ENCODE measurements at places on chromosomes 13 and 19. TPM values are rescaled to one million over a fixed set of nuclear protein-coding genes. Genes with fewer than 3 reads are reported as not detected.
A peak's percentile ranks its signal among the peaks of the same experiment; 100 is the strongest.

DNA sequence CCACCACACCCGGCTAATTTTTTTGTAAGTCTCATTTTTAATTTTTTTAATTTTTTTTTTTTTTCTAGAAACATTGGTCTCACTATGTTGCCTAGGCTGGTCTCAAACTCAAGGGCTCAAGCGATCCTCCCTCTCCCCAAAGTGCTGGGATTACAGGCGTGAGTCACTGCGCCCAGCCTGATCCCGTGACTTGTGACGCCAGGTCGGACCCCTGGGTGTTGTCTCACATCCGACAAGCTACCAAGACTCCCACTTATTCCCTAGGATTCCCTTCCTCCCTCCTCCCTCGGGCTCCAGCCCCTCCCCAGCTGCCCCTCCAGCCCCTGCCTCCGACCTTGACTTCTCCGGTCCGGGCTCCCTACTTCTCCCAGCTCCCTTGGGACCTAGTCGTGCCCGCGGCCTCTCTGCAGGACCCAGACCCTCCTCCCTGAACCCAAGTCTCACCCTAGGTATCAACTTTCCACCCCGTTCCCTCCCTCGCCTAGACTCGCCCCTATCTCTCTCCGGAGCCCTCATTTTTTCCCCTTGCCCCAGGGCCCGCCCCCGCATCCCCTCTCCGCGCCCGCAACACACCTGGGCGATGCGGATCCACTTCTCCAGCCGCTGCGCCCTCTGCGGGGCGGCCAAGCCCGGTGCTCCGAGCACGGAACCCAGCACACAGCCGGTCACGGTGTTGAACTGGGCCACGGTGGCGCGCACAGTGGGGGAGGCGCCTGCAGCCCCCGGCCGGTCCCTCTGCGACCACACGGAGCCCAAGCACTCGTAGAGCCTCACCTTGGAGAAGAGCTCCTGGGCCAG is 13.1 kb downstream of the RGL3 start:
- no peaks in the 10 kb centered on the region for H3K27me3 ChIP-seq
- H3K4me1 ChIP-seq: no peaks in the 10 kb centered on the region
- H3K36me3 ChIP-seq: no peaks in the 10 kb centered on the region
- no peak overlapping the region for H3K27ac ChIP-seq

HSPB6 gene
- 148 TPM for total RNA-seq

DNA sequence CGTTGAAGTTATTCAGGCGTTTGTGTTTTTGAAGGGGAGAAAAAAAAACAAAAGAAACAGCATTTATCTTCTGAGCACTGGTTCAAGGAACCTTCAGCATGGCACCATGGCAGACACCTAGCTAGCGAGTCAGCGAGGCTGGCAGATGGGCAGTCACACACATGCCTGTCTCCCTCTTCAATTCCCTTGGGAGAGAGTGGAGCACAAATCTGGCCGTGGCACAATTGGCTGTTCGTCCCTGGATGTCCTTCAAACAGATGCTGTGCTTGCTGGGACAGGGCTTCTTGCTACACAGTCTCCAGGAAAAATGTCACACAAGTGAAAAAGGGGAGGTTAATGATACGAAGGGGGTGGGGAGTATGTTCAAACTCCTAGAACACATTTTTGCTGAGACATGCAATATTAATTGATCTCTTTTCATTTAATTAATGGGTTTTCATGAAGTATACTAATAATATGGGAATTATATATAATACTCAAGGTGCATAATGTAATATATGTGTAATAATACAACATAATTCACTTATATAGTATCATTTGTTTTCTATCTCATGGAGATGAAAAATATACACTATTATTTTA is 1674.5 kb upstream of the SLC10A2 start:
- no peak for DNase-seq
- H3K4me3 ChIP-seq: no peak overlapping the region
- H3K27me3 ChIP-seq: no peaks in the 10 kb centered on the region
- H3K36me3 ChIP-seq: no peaks in the 10 kb centered on the region

TMTC4 gene
- total RNA-seq: 5.7 TPM

- no peak for DNase-seq
- no peak overlapping the region for H3K27ac ChIP-seq
These were observed 455.9 kb downstream of the TDRD3 start for GRCh38 chr13:60852886-60853285.

TEX29 gene
- total RNA-seq: 0.96 TPM

KEAP1 gene
- total RNA-seq: 62.8 TPM

DNA sequence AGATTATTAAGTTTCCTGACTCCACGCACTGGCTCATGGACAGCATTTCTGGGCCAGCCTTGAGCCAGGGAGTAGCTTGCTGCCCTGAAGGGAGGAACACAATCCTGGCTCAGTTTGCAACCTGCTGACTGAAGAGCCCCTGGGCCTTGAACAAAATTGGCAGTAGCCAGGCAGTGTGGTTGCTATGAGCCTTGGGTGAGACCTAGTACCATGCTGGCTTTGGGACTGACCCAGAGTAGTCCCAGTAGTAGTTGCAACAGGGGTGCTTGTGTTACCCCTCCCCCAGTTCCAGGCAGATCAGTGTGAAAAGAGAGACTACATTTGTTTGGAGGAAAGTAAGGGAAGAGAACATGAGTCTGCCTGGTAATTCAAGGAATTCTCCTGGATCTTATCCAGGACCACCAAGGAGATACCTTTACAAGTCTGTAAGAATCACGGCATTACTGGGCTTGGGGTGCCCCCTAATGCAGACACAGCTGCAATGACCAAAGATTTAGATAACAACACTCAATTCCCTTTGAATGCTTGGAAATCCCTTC is 22.0 kb downstream of the ITGBL1 start:
- no peaks in the 10 kb centered on the region for H3K36me3 ChIP-seq
- H3K27ac ChIP-seq: peak overlapping the region; percentile 4
- H3K4me3 ChIP-seq: no peak overlapping the region
- DNase-seq: peak; percentile 53
- no peaks in the 10 kb centered on the region for H3K4me1 ChIP-seq
- H3K27me3 ChIP-seq: no peaks in the 10 kb centered on the region

- H3K27me3 ChIP-seq: no peaks in the 10 kb centered on the region
- H3K36me3 ChIP-seq: no peaks in the 10 kb centered on the region
- H3K27ac ChIP-seq: no peak overlapping the region
- no peak for DNase-seq
- no peak overlapping the region for H3K4me3 ChIP-seq
These were observed 554.0 kb upstream of the SPRY2 start for GRCh38 chr13:80894917-80895316.

STAP2 gene
- total RNA-seq: 2.2 TPM

LENG8 gene
- total RNA-seq: 274 TPM

DNA sequence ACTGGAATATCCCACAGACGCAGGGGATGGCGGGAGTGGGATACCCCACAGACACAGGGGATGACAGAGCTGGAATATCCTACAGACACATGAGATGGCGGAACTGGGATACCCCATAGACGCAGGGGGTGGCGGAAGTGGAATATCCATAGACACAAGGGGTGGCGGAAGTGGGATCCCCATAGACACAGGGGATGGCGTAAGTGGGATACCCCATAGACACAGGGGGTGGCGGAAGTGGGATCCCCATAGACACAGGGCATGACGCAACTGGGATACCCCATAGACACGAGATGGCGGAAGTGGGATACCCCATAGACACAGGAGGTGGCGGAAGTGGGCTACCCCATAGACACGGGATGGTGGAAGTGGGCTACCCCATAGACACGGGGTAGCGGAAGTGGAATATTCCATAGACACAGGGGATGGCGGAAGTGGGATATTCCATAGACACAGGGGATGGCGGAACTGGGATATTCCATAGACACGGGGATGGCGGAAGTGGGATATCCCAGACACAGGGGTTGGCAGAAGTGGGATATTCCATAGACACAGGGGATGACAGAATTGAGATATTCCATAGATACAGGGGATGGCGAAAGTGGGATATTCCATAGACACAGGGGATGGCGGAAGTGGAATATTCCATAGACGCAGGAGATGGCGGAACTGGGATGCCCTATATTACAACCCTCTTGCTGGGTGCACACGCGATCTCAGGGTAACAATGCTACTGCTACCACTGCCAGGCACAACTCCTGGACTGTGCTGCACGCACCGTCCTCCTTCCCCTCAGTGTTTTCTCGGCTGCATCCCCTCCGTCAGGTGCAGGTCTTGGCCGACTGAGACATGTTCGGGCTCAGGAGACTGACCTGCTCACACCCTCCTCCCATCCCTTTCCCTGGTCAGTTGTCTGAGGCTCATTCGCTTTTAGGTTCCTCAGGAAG is 28.1 kb downstream of the ZNF787 start:
- no peaks in the 10 kb centered on the region for H3K4me1 ChIP-seq
- no peaks in the 10 kb centered on the region for H3K36me3 ChIP-seq
- DNase-seq: no peak

ZNF526 gene
- total RNA-seq: 12.3 TPM

Measured in aorta (tissue), 5 donors.